Activated CD8-positive, alpha-beta memory T cell treated with anti-CD3 and anti-CD28 coated beads for 1 hour (primary cell): ENCODE measurements at places on chromosomes 6 and 20.

GRCh38 chr6:30782425-30783014 is 38.2 kb upstream of the IER3 start:
- DNase-seq = no peak

- DNase-seq = no peak
These were observed 40.2 kb downstream of the CCN2 start for GRCh38 chr6:131910956-131911355.

DNA sequence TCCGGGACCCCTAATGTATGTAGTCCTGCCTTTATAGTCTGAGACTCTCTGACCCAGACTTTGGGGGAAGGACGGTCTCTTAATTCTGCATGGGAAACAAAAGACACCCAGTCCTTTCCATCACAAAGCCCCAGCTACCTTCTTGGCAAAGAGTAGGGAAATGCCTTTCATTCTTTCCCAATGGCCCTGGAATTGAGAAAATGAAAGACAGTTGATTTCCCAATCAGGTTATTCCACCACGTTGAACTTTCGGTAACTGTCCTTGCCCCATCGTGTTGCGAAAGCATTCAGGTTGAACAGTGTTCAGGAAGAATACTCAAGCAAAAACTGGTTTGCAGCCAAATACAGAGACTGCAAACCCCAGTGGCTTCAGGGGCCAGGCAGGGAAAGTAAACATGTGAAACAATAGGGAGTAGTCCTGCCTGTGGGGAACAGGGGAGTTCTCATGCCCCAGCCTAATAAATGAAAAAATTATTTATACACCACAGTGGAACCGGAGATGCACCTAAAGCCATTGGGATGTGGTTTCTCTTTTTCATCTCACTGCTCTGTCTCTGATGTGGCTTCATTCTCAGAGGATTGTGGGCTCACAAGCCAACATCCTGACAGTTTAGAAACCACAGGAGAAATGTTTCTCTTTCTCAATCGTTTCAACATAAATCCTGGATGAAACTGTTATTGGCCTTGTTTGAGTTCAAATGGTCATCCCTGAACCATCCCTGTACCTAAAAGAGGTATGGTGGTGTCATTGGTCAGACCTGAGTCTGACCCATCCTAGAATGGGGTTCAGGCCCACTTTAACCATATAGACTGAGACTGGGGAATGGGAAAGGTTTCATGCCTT is 44.2 kb upstream of the SLC9A8 start:
- DNase-seq = no peak

DNA sequence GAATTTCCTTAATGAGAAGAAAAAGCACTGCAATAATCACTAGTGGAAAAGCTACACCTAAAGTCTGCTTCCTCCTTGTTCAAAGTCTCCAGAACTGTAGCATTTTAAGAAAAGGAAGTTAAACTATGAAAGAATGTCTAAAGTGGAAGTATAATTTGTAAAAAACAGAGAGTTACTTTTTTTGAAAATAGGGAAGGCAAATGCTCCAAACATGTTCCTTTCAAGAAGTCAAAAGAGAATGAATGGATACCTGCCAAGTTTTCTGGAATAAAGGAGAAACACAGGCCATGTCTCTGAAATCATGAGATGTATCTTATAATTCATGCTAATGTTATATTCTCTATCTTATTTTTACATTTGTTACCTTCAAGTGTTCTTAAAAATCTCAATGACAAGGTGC is 60.7 kb upstream of the ADGRG6 start:
- DNase-seq = no peak

GRCh38 chr6:134903448-134903847 is 46.5 kb downstream of the ALDH8A1 start:
- DNase-seq = no peak

- DNase-seq = no peak
These were observed 393 bp upstream of the FABP7 start for GRCh38 chr6:122778985-122779661.

DNA sequence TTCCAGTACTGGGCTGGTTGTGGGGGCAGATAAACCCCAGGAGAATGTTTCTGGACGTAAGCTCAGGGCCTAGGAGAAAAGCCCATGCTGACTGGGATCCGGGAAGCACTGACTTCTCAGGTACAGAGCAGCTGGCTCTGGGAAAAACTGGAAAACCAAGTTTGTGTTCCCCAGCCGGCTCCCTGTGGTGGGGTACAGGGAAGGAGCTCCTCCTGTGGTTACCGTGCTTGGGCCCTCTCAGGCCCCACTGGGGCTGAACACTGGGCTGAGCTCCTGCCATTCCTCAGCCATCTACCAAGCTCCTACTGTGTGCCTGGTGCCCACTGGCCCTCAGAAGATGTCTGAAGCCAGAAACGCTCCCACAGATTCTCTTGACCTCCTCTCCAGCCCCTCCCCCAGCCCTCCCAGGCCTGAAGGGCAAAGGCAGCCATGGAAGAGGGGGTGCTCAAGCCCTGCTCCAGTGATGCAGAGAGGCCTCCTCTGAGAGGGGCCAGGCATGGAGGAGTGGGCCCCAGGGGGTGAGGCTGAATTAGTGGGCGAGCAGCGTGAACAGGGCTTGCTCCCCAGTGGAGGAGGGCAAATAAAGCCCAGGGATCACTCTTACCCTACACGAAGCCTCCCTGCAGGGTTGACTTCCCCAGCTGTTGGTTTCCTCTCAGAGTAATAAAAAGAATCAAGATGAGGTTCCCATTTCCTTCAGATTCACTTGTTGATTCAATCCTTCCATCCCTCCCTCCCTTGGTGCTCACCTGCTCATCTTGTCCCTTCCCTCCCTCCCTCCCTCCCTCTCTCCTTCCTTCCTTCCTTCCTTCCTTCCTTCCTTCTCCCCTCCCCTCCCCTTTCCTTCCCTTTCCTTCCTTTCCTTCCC is 100.0 kb downstream of the VEGFA start:
- DNase-seq = no peak

DNA sequence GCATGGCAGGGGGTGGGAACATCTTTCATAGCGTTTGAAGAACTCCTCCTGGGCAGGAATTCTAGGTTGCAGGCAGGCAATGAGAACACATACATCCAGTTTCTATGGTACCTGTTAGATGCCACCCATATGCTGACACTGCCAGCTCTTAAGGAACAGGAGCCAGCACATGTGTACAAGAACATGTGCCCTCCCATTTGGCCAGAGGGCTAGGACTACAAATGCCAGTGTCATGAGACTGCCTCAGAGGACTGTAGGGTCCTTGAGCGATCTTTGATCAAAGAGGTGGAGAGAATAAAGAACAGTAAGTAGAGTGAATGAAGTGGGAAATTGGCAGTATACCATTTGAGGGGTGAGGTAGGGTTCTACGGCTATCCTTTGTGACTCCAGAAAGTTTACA is 45.8 kb downstream of the GCLC start:
- DNase-seq = no peak

- DNase-seq = no peak
These were observed 380.2 kb downstream of the LAMA2 start for GRCh38 chr6:129263176-129263575.

- no peak for DNase-seq
These were observed 115.2 kb upstream of the AKIRIN2 start for GRCh38 chr6:87817183-87817582.

DNA sequence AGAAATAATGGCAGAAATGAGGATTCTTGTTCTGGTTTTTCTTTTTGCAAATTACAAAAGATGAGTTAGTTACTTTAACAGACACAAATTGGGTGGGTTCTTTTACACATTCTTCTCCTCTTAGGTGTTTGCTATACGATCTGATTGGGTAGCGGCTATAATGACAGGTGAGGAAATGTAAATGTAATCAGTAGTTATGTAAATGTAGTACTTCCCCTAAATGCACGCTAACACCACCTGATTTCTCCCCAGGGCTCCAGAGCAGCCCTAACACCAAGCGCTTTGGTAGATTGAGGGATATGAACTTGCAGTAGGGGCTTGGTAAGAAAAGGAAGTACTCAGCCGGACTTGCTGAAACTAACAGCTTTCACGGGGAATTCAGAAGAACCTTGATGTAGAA is 499.4 kb upstream of the NOX3 start:
- no peak for DNase-seq
